Stimulated activated CD4-positive, alpha-beta T cell treated with anti-CD3 and anti-CD28 coated beads, Interleukin-12 subunit alpha, Interleukin-12 subunit beta, amount 100 ng/mL, for 4 hours (primary cell): ENCODE measurements at places on chromosomes 2 and 18.

DNA sequence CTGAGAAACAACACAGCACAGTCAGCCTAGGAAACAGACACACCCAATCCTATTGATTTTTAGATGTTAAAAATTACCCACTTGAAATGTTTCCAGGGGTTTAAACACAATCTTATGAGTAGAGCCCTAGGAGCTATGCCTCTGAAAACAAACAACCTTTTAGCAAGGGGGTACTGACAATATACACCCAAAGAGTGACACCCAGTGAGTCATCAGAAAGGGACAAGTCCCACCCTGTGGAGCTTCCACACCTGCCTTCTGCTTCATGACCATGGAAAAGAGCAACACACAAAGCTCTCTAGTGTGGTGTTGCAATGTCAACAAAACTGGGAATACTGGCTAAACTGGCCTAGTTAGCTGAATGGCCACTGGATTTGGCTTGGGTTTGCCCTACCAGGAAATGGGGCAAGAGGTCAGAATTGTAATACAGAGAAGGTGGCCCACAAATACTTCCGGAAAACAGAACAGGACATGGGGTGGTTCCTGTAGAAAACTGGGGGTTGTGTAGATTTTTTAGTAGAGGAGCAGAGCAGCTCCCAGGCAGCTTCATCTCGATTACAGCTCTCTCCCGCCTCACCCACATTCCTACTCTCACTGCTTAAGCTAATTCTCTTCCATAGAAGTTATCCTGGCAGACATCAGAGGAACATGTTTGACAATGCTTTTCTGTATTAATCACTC is 98.2 kb downstream of the GAREM1 start:
- no peak for DNase-seq

DNA sequence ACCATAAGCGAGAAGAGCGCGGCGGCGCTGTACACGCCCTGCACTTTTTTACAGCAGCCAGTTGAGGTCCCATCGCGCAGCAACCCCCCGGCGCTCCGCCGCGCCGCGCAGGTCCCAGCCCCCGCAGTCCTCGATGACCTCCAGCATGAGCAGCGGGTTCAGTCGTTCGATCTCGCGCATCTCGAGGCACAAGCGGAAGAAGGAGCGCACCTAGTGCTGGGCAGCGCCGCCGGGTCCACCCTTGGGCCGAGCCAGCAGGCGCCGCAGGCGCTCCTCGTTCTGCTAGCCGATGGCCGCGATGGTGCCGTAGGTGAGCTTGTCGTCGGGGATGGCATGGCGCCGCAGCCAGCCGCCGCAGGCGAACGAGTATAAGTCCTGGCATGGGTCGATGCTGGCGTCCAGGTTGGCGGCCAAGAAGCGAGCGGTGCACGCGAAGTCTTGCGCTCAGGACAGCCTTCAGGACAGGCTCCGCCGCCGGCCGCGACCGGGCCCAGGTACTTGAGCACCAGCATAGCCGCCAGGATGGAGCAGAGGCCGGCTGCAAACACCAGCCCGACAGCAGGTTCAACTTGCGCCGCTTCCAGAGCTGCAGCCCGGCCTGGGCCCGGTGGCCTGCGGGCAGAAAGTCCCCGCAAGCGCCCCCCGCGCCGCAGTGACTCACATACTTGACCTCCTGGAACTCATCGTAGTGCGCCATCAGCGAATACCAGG is 8.3 kb downstream of the ALPP start:
- DNase-seq = no peak

- no peak for DNase-seq
Measured at GRCh38 chr2:27802547-27802946, 31.0 kb downstream of the MRPL33 start.

GRCh38 chr18:62187543-62188510 is 772 bp downstream of the RELCH start:
- DNase-seq = peak; percentile 6

- no peak for DNase-seq
Measured at GRCh38 chr2:8676921-8677645, 4.8 kb upstream of the ID2 start.

DNA sequence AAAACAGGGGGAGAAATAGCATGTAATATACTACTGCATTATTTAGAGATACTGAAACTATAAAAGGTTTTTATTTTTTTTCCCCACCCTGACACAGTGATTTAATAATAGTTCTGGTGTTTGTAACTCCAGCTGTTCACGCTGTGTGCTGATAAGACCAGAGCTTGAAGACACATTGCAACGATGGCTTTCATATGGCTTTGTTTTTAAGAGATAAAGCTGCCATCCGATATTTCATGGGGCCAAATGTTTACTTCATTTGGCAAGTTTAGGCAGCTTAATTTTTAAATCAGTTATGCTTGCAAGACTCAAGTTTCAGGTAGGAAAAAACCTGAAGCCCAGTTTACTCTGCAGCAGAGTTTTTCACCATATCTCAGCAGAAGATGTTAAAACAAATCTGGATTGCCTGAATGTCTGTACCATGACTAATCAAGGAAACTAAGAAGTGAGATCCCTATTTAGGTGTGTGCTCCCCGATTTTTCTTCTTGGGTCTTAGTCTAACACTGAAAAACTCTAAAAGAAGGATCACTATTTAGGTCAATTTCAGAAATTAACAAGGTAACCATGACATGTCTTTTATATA is 508.6 kb downstream of the PARD3B start:
- no peak for DNase-seq

DNA sequence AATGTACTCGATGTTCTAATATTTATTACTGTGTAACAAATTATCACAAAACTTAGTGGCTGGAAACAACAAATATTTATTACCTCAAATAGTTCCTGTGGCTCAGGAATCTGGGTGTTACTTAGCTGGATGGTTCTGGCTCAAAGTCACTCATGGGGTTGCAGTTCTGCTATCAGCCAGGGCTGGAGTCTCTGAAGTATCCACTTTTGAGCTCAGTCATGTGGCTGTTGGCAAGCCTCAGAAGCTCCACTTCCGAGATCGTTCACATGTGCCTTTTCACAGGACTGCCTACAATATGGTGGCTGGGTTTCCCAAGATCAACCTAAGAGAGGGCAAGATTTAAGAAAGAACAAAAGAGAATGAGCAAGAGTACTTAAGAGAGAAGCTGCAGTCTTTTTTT is 19.4 kb upstream of the UBE2E3 start:
- DNase-seq = no peak

- DNase-seq = no peak
Measured at GRCh38 chr18:36412778-36413177, 115.3 kb downstream of the FHOD3 start.

DNA sequence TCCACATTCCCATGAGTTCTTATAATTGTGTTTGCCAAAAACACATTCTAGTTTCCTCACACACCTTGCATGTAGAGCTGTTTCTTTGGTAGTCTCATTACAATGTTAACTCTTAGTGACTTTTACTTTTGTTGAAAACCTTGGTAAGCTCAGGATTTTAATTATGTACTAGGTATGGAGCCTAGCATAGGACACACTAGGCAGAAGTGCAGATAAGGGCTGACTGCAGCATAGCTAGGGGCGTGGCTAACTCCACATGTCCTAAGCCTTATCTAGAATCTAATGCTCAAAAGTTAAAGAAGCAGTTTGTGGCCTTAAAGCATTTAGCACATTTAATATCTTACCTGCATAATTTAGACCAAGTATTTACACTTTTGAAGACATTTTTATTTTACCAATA is 153.7 kb upstream of the FBXO11 start:
- DNase-seq = no peak

GRCh38 chr18:75109319-75109691 is 99.6 kb downstream of the PTGR3 start:
- no peak for DNase-seq

DNA sequence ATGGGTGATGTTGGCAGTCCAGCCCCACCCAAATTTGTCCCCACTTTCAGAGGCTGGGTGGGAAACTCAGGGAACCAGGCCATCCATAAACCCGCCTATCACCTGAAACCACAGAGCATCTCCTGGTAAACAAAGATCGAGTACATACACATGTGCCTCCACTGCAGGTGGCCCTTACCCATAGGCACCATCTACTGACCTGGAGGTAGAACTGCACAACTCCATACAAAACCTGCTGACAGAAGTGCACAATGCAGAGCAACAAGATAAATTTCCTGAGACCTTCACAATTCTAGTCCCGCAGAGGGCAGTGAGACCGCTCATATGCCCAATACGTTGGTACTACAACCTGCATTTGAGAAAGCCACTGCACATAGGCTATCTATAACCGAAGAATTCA is 856.3 kb downstream of the SUCLG1 start:
- DNase-seq = no peak

DNA sequence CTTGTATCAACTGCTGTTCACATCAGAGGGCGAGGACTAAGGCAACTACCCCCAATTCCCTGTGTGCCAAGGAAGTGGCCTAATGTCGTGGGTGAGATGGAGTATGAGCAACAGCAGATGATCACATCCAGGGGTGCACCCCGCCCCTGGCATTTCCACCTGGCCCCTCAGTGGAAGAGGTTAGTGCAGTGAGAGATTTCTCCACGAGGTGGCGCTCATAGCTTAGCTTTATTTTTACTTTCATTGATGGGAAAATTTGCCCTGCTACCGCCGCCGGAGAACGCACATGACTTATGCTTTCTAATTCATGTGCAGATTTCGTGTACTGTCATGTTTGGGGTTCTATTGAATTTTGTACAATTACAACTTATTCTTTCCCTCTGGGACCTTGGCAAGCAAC is 470.6 kb upstream of the MEX3C start:
- peak; percentile 26 for DNase-seq

- DNase-seq = no peak
Measured at GRCh38 chr2:151691631-151692030, 42.6 kb downstream of the NEB start.

- DNase-seq = peak; percentile 8
Measured at GRCh38 chr2:11827547-11827946, 81.1 kb downstream of the LPIN1 start.

- DNase-seq = no peak
Measured at GRCh38 chr18:68608851-68609490, 105.9 kb downstream of the TMX3 start.

DNA sequence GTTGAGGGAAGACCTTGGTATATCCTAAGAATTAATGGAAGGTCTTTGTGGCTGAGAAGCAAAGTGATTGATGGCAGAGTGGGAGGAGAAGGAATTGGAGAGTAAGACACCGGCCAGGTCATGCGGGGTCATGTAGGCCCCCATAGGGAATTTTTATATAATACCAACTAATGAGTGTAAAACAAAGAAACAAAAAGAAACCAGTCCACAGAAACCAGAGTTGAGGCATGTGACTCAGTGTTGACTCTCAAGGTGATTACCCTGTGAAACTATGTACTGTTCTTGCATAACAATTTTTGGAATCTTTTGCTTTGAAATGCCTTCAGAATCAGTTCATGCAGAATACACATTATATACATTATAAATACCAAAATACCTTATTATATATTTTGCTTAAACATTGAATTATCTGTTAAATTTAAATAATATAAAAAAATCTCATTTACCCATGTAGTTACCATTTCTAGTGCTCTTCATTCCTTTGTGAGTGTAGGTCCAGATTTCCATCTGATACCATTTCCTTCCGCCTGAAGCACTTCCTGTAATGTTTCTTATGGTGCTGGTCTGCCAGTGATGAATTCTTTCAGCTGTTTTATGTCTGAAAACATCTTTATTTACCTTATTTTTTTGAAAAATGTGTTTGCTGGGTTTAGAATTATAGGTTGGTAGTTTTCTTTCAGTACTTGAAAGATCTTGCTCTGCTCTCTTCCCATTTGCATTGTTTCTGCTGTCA is 8.6 kb downstream of the CLIP4 start:
- DNase-seq = no peak

DNA sequence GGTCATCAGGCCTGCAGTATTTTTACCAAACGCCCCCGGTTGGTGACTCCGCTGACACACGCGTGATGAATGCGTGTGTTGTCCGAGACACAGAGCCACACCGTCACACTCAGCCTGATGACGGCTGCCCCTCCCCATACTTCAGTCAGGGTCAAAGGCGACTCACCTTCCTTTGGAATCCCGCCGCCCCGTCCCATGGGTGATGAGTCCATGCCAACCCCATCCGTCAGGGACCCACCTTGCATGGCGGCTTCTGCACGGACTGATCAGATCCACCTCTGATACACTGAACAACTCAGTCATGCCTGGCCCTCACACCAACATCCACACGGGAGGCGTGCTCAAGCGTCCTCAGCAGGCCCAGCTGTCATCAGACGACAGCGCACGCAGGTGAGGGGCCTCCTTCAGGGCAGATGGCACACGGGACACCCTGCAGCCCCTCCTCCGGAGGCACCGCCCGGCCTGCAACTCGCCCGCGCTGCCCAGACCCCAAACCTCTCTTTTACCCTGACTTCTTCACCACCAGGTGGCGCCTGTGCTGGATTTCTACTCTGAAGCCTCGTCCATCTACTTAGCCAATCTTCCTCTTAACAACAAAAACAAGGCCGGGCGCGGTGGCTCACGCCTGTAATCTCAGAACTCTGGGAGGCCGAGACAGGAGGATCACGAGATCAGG is 89.2 kb downstream of the ZNF516 start:
- no peak for DNase-seq

DNA sequence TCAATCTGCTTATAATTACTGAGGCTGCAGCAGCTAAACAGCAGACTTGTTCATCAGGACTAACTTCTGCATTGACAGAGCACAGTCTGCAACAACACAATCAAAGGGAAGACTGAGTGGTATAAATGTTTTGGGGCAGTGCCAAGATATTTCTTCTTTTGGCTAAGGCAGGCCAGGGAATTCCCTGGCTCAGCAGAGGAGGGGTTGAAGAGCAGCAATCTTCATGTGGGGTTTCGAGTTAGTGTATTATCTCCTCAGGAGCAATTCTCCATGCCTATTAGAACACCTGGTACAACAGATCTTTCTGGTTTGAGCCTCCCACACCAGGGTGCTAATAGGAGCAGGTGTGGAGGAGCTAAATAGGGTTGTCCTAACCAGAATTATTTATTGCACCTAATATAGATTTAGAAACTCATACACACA is 103.0 kb upstream of the STK17B start:
- DNase-seq = no peak

GRCh38 chr2:212970132-212970531 is 181.3 kb downstream of the IKZF2 start:
- no peak for DNase-seq

GRCh38 chr2:134253117-134253704 is 661 bp upstream of the MGAT5 start:
- no peak for DNase-seq

DNA sequence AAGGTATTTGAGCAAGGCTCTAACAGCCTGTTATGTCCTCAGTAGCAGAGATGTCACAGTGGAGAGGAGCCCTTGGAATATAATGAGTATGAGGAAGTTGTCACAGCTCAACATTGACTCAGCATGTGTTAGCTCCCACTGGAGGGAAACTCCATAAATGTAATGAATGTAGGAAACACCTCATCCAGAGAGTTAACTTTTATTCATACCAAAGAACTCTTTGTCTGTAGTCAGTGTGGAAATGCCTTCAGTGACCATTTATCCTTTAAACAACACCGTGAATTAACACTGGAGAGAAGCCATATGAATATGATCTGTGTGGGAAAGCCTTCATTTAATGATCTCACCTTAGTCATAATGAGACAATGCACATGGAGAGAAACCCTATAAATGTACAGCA is 59.7 kb downstream of the CYP1B1 start:
- DNase-seq = no peak

- DNase-seq = no peak
Measured at GRCh38 chr18:78159397-78159796, 820.2 kb upstream of the SALL3 start.

- no peak for DNase-seq
Measured at GRCh38 chr2:105768176-105768575, 23.5 kb downstream of the NCK2 start.

- DNase-seq = no peak
Measured at GRCh38 chr2:48120759-48121242, 214.5 kb upstream of the FBXO11 start.
